OCI-LY7 (cell line): ENCODE measurements at places on chromosomes 5 and 9.
A peak's percentile ranks its signal among the peaks of the same experiment; 100 is the strongest.

DNA sequence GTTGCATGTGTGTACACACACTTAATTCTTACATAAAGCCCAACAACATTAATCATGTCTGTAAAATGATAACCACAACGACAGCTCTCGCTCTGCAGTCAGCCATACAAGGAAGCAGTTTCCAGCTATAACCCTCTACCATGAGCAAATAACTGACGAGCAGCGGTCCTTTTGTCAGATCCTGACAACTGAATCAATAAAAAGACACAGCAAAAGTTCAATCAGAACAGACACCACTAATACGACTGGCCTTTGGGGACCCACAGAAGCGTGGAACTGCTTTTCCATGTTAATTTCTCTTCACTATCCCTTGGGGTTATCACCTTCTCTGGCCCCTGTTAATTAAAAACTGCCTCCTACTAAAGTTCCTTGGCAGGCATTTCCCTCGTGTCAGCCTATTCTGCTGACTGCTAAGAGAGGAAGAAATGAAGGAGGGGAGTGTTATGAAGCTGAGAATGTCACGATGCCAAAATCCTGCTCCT is 722.8 kb upstream of the GRAMD2B start:
- no peak for DNase-seq

DNA sequence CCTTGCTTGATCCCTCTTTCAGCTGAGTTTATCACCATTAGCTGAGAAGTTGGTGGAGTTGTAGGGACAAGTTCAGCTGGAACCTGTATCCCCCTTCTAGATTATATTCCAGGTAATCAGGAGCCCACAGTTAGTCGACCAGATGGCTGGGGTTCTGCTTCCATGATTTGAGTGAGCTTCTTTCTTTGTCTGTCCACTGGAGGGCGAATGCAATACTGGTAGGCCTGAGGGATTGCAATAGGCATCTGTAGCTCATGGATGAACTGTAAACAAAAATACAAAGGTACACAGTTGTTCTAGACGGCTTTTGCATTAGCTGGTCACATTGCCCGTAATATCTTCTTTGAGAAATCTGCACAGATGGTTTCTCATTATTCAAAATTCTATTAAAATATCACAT is 88.9 kb downstream of the PCSK5 start:
- DNase-seq = peak; percentile 8

GRCh38 chr9:136002881-136003280 is 41.7 kb upstream of the UBAC1 start:
- DNase-seq = no peak

DNA sequence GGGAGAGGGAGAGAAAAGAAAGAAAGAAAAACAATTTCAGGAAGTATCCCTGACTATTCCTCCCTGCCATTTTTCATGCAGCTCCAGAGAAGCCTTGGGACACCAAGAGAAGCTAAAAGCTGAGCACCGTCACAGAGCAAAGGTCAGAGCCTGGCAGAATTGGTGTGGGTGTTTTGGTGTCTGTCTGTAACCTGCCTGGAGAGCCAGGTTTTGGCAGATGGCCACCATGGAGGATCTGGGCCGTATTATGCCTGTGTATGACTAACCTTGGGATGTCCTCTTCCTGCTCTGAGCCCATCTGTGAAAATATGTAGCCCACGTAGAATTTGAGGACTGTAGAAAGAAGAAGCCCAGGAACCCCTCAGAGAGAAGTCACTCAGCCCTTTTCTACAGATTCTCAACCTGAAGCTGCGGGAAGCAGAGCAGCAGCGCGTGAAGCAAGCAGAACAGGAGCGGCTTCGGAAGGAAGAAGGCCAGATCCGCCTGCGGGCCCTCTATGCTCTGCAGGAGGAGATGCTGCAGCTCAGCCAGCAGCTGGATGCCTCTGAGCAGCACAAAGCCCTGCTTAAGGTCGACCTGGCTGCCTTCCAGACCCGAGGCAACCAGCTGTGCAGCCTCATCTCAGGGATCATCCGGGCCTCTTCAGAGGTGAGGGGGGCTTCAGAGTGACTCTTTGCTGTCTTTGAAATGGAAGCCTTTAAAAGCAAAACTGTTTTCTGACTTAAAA is 18.8 kb downstream of the GLE1 start:
- no peak for DNase-seq

DNA sequence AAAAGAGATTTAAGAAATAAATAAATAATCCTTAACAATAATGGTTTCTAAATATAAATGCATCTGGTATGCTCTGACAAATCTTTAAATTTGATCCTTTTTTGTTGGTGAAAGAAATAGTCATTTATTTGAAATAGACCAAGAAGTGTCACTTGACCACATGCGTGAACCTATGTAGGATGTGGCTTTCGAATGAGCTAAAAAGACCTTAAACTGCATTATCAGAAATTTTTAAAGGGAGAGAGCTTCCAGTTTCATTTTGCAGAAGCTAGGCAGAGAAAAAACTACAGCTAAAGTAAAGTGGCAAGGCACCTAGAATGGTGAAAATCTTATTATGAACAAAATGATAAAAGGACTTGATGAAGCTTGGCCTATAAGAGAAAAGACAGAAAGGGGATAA is 309.2 kb upstream of the EFNA5 start:
- DNase-seq = no peak

GRCh38 chr5:57659886-57660285 is 177.3 kb upstream of the ACTBL2 start:
- DNase-seq = no peak

DNA sequence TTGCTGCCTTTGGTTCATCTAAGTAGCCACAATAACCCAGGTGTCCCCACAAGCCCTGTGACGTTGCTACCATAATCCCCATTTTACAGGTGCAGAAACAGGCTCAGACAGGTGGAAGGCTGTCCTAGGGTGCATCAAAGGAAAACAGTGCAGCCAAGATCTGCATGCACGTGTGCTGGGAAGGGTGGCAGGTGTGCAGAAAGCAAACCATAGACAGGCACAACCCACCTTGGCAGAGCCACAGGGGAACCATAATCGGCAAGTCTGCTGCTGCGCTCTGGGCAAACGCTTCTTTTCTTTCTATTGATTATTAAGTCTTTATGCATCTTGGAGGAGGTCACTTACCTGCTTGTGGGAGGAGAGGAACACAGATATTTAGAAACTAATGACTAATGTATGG is 7.1 kb downstream of the NSG2 start:
- DNase-seq = no peak

DNA sequence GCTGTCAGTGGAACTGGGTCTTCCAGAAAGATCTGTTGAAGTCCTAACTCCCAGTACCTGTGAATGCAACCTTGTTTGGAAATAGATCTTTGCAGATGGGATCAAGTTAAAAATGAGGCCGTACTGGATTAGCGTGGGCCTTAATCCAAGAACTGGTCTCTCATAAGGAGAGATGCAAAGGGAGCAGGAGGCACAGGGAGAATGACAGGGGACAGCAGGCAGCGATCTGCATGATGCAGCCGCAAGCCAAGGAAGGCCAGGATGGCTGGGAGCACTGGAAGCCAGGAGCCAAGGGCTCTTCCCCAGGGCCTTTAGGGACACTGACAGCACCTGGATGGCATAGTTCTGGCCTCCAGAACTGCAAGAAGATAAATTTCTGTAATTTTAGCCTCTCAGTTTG is 114.4 kb downstream of the ICE1 start:
- DNase-seq = no peak

DNA sequence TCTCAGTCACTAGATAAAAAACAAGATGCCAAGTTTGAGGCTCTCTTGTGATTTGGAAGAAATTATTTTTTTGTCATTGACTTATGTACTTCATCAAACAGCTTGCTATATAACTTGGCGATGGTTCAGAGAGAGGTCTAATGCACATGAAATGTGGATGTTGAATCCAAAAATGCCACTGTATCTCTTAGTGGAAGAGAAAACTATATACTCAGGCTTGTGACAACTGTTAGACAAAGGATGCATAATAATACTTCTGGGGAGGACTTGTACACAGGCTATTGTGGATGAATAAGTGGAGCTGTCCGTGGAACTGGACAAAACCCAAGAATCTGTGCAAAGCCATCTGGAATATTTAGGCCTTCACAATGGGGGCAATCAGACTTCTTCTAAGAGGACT is 162.9 kb upstream of the NMUR2 start:
- DNase-seq = no peak

DNA sequence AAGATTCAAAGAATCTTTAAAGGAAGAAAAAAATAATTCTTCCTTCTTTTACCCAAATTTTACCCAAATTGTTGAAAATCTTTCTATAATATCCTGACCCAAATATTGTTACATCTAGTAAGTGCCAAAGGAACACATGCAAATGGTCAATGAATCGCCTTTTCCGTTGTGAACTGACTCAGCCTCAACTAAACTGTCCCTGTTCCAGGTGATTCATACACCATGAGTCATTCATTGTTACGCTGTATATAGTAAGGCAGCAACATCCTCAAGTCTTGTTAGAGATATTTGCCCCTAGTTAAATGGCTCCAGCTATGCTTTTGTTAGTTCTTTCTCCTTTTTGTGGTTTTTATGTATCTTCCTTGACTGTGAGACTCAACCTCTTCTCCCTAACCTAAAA is 9.7 kb downstream of the PTGER4 start:
- no peak for DNase-seq

- no peak for DNase-seq
Observed at GRCh38 chr5:80930940-80931339, 29.2 kb upstream of the RASGRF2 start.

DNA sequence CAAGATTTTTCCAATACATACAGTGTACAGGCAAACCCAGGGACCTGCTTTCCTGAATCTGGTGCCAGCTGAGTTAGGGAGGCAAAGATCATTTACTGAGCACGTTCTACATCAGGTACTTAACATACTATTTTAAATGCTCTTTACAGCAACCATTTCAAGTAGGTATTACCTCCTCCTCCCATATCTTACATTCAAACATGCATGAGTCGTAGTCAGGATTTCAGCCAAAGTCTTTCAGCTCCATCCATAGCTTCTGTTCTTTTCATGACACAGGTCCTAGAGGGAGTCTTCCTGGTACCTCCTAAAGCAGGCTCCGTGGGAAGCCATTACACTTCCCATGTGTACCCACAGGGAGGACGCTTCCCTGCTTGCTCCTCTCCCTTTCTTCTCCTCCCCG is 11.7 kb downstream of the KCNV2 start:
- no peak for DNase-seq

DNA sequence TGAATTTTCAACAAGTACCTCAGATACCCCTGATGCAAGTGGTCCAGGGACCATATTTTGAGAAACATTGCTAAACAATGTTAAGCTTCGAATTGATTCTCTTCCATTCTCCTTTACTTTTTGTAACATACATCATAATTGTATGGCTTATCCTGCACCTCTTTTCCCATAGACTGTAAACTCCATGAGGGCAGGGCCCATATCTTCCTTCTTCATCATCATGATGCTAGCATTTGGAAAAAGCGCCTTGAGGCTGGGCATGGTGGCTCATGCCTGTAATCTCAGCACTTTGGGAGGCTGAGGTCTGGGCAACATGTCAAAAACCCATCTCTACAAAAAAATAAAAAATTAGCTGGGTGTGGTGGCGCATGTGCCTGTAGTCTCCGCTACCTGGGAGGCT is 14.5 kb upstream of the DELE1 start:
- DNase-seq = no peak

DNA sequence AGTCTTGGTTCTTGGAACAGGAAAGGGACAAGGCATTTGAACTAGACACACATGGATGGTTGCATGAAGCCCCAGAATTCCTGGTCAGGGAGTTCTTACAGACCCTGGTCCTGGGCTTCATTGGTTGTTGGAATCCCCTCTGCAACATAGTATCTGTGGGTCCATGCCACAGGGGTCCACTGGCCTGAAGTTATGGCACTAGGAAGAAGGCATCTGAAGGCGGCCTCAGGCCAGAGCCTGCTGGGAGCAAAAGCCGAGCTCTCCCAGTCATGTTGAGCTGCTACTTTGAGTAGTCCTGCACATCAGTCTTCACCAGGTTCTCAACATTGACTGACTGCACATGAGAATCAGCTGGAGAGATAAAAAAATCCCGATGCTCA is 71.1 kb upstream of the PITX1 start:
- DNase-seq = no peak

DNA sequence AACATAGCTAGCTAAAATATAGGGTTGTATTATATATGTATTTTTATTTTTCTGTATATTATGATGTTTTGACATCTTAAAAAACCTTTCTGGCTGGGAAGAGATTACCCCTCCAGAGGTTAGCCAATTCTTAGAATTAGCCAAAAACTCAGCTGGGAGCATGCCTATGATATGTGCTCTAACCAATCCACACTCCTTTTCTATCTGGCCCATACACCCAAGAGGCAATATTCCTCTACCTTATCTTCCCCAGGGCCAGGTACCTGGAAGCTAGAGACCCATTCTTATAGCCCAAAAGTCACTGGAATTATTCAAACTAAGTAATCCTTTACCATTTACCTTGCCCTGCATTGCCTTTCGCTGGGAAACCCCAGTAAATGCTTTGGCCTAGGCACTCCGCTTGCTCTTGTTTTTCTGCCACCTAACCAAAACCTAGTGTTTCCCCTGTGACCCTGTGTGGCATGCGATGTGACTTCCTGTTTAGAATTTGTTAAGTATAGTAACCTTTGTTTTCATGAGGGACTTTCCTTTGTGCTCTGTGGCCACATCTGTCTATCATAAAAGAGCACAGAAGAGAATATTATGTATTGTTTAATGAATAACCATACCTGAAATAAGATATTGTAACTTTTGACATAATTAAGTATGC is 37.4 kb downstream of the CSNK1G3 start:
- peak; percentile 74 for DNase-seq

- no peak for DNase-seq
Observed at GRCh38 chr5:10576790-10577189, 12.9 kb downstream of the ANKRD33B start.

- no peak for DNase-seq
Observed at GRCh38 chr9:92422611-92423338, 1.5 kb downstream of the OMD start.

DNA sequence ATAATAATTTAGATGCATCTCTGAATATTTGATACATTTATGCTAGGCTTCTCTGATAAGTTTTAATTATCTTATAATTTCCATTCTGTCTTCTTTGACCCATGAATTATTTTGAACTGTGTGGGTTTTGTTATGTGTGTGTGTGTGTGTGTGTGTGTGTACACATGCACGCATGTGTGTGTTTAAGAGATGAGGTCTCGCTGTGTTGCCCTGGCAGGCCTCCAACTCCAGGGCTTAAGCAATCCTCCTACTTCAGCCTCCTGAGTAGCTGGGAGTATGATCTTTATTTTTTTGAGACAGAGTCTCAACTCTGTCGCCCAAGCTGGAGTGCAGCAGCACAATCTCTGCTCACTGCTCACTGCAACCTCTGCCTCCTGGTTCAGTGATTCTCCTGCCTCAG is 75.4 kb downstream of the NDUFAF2 start:
- no peak for DNase-seq

- no peak for DNase-seq
Observed at GRCh38 chr5:150648294-150649107, 8.0 kb downstream of the SYNPO start.

- no peak for DNase-seq
Observed at GRCh38 chr9:21560281-21560745, 78.2 kb upstream of the IFNE start.
